Activated CD4-positive, alpha-beta T cell treated with anti-CD3 and anti-CD28 coated beads, Interleukin-2, amount 50 U/mL, for 1 hour (primary cell): ENCODE measurements at places on chromosomes 4 and X.

- no peak for DNase-seq
Measured at GRCh38 chrX:150676221-150676620, 17.0 kb upstream of the MTMR1 start.

- DNase-seq: no peak
Measured at GRCh38 chr4:152628128-152628527, 51.7 kb downstream of the TMEM154 start.

- DNase-seq: no peak
Measured at GRCh38 chr4:139503622-139504166, 49.8 kb downstream of the RAB33B start.

DNA sequence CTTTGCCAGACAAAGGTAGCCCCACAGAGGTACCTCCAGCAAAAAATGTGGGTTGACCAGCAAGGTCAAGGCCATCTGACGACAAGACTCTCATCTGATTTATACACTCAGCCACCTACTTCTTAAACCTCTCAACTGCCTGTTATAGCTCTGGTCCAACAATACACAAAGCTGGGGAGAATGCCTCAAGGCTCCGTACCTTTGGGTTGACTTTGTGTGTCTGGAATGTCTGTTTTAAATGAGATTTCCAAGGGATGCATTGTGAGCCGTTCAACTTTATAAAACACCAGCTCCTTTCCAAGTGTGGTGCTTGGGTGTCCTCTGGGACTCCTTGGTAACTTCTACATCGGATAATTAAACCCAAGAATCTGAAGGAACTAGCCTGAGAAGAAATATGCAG is 167.0 kb upstream of the RPL34 start:
- no peak for DNase-seq

DNA sequence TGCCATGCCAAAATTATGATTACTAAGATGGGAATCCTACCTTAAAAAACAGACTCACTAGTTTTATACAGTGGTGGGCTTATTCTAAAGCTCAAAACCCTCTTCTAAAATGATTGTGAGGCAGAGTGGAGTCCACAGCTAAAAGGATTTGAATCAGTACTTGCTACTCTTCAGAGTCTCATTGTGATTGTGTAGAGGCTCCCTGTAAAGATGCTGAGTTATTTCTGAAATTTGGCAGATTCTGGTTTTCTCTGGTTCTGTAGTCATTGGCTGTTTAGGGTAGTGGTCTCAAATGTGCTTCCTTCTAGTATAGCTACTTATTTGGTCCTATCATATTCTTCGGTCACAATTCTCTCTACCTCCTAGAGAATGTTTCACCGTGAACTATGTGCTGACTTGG is 104.1 kb downstream of the FBXW7 start:
- no peak for DNase-seq
